ENCODE measurements at places on chromosomes 7 and 10.
A peak's percentile ranks its signal among the peaks of the same experiment; 100 is the strongest.

GRCh38 chr7:92461027-92462003 is 14.0 kb downstream of the GATAD1 start:
- DNase-seq, result no peak

DNA sequence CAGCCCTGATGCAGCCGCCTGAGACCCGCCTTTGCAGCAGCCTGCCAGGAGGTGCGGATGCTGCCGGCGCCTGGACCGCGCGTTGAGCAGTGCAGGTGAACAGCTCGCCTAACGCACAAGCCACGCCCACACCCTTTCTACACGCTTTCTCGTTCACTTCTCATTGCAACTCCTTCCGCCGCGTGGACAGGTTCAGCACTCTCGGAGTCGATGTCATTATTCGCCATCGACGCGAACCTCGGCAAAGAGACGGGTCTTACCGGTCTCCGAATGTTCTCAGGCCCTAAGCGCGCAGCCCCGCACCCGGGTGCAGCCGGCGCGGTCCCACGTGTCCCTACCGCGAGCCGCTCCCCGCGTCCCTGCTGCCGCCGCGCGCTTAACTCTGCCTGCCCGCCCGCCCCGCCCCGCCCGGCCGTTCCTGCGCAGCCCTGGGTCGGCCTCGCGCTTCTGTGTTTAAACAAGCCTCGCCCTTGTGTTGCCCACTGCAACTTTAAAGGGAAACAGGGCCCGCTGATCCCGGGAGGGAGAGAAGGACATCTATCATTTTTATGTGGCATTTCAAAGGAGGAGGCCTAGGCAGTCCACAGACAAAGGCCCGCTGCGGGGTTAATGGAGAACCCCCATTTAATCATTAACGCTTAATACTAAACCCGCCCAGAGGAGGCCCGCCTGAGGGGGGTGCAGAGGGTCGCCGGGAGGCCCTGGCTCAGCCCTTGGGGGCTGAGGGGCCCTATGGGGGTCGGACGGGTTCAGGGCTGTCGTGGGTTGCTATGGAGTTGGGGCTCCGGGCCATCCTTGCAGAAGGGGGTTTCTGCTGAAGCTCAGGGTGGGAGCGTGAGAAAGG is 128.5 kb downstream of the WDR11 start:
- DNase-seq, result peak; percentile 88

DNA sequence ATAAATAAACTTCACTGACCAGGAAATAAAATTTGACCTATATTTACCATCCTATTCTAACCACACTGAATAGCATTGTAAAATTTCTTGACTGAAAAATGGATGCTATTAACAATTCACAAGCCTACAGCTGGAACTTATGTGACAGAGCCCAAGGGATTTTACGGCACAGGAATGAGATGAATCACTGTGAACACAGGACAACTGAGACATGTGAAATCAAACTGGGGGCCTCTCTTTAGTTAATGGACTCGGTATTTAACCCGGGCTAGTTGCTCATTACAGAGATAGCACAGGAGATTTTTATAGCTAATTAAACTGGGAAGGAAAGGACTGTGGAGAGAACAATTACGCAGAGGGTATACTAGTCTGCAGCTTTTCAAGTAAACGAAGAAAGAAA is 100.6 kb downstream of the MICU1 start:
- DNase-seq, result no peak

DNA sequence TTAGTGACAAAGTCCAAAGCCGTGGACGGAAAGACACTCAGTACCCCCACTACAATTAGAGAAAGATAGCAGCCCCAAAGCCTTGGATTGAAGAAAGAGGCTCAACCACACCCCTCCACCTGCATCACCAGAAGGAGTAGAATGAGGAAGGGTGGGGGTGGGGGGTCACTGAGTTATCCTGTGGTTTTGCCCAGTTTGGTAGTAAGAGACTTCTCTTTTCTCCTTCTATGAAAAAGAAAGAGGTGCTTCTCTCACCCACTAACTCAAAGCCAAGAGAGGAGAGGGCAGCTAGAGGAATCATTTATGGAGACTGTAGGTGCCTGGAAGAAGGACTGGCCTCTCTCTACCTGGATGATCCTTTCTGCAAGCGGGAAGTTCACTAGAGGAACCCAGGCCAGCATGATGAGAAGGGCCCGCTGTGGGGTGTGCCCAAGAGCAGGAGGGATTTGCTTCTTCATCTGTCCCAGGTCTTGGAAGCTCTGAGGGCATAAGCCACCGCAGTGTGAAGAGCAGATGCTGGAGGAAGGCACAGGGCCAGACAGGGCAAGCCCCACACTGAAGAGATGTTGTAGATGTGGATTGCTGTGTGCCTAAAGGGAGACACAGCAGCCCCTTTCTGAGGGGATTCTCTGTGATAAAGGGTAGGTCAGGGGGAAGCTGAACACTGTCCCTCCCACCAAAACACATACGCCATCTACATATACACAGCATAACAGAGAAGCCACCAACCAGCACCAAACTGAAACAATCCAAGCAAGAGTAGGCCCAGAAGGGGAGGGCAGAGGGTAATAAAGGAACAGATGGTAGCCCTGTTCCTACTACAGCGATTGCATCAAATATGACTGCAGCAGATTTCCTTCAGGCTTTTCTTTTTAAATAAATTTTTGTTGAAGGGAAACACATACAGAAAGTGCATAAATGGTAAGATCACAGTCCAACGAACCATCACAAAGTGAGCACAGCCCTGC is 25.8 kb upstream of the LANCL2 start:
- no peak for DNase-seq

DNA sequence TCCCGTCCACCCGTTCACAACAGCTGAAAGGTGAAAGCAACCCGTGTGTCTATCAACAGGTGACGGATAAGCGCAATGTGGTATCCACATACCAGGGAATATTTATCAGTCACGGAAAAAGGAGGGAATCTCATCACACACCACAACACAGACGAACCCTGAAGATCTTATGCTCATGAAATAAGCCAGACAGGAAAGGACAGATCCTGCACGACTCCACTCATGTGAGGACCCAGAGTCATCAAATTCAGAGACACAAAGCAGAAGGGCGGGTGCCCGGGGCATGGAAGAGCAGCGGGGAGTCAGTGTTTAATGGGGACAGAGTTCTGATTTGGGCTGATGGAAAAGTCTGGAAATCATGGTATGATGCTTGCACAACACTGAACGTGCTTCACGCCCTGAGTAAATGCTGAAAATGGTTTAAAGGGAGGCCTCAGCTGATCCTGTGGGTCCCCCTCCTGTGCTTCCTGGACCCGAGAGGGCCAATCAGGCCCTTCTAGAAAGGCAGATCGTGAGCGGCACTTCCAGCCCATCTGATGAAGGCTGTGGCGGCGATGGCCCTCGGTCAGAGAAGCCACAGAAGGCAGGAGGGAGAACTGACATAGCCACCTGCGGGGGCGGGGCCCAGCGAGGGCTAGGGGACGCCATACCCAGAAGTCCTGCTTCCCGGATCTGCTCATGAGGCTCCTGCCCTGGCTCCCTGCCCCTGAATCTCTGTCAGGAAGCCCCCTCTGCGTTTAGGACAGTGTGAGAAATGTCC is 19.1 kb downstream of the WDR86 start:
- DNase-seq, result no peak

DNA sequence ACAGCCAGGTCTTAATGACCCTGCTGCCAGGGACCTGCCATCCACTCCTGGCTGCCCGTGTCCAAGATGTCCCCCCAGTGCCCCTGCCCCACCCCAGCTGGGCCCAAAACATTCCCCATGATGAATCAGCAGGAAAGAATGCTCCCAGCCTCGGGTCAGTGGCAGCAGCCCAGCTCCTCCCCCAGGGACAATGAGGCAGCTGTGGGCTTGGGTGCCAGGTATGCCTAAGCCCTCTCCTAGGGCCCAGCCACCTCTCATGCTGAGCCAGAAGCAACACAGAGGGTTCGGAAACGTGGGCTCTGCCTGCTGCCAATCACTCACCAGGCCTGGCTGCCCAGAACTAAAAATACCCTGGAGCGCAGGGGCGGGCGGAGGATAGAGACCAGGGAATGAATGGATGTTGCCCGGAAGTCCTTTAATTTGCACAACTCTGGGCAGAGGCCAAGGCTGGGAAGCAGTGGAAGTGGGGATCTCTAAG is 1.5 kb upstream of the LOXL4 start:
- peak; percentile 64 for DNase-seq

GRCh38 chr7:76146374-76146773 is 55.3 kb upstream of the SRRM3 start:
- DNase-seq, result no peak

- DNase-seq, result no peak
Measured at GRCh38 chr7:100019908-100020307, 4.5 kb downstream of the ZKSCAN1 start.

GRCh38 chr7:69600710-69601519 is 2.6 kb downstream of the AUTS2 start:
- no peak for DNase-seq

DNA sequence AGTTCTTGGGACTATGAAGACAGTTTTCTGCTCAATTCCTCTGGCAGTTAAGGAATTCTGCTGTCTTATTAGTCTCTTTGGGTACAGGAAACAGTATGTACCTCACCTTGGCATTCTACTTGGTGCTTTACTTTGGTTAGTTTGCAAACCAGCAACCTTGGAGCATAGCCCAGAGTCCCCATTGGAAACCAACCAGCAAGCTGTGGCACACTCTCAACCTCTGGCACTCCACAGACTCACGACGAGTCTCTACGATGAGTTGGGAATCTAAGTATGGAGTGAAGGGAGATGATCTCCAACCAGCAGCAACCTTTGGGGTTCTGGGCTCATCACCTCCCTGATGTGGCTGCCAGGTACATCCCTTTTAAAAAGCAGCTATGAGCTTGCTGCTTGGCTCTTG is 43.8 kb downstream of the TPK1 start:
- DNase-seq, result no peak

DNA sequence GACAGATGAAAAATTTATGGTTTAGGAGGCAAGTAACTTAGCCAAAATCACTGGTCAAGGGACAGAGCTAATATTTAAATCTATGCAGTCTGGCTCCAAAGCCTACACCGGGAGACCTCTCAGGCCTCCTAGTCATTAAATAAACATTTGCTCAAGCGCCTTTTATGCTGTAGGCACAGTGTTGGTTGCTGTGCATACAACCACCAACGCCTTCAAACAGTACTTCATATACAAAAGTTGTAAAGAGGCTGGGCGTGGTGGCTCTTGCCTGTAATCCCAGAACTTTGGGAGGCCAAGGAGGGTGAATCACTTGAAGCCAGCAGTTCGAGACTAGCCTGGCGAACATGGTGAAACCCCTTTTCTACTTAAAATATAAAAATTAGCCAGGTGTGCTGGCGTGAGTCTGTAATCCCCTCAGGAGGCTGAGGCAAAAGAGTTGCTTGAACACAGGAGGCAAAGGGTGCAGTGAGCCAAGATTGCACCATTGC is 159.8 kb downstream of the MAGI2 start:
- DNase-seq, result no peak

- no peak for DNase-seq
Measured at GRCh38 chr10:129978322-129978721, 14.2 kb upstream of the EBF3 start.

GRCh38 chr10:88012641-88013040 is 149.2 kb downstream of the PTEN start:
- DNase-seq, result no peak

DNA sequence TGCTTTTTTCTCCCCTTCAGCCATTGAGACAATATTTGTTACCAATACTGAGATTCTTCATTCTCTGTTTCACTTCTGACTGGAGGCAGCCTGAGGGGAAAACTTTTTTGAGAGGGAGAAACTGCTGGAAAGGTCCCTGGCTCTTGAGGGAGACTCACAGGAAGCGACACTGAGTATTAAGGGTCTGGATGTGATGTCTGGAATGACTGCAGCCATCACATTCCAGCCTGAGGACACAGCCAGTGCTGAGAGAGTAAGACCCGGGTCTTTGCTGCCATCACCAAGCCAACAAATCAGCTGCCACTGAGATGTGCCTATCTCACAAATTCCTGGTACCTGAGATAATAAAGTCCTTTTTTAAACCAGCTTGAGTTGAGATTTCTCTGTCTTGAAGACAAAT is 157.4 kb downstream of the DPY19L1 start:
- DNase-seq, result no peak

- DNase-seq, result no peak
Measured at GRCh38 chr10:97711640-97712572, 1.6 kb upstream of the MARVELD1 start.

GRCh38 chr7:151893405-151893923 is 16.5 kb upstream of the PRKAG2 start:
- no peak for DNase-seq

DNA sequence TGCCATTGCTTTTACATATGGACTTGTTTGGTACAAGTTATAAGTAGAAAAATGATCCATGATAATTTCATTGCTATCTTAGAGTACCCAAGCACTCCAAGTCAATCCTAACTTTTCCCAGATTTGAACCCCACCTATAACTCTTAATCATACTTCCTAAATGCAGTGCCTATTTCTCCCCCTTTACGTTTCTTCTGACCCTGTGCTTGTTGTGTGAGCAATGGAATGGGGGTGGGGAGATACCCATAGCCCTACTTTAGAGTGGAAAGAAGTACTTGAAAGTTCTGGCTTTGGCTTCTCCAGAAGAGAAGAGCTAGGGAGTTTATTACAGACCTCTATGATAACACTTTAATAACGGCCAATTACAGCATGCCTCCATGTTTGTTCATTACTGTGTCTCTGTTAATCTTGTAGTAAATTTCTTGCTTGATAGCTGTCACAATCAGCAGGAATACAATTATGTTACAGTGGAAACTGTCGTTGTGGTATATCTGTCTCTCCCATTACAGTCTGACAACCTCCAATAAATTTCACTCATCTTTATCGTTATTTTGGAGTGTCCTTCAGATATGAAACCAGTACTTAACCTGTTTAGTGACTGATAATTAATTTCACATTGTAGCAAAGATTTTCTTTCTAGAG is 34.0 kb downstream of the CNPY1 start:
- DNase-seq, result no peak

DNA sequence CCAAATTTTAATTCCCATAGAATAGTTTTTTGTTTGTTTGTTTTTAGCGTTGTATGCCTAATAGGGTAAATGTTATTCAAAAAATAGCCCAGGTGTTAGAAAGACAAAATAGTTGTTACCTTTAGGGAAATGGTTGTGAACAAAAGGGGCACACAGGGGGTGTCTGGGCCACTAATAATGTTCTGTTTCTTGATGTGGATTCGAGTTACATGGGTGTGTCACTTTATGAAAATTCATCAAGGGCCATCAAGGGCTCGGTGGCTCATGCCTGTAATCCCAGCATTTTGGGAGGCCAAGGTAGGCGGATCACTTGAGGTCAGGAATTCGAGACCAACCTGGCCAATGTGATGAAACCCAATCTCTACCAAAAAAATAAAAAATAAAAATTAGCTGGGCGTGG is 531.8 kb upstream of the C7orf33 start:
- no peak for DNase-seq

- no peak for DNase-seq
Measured at GRCh38 chr7:131124001-131124629, 203.6 kb upstream of the MKLN1 start.

GRCh38 chr7:19060761-19061259 is 56.6 kb downstream of the TWIST1 start:
- DNase-seq, result no peak

GRCh38 chr7:157088136-157088535 is 50.6 kb upstream of the UBE3C start:
- DNase-seq, result no peak
